ENCODE measurements at places on chromosomes 2 and 18.

DNA sequence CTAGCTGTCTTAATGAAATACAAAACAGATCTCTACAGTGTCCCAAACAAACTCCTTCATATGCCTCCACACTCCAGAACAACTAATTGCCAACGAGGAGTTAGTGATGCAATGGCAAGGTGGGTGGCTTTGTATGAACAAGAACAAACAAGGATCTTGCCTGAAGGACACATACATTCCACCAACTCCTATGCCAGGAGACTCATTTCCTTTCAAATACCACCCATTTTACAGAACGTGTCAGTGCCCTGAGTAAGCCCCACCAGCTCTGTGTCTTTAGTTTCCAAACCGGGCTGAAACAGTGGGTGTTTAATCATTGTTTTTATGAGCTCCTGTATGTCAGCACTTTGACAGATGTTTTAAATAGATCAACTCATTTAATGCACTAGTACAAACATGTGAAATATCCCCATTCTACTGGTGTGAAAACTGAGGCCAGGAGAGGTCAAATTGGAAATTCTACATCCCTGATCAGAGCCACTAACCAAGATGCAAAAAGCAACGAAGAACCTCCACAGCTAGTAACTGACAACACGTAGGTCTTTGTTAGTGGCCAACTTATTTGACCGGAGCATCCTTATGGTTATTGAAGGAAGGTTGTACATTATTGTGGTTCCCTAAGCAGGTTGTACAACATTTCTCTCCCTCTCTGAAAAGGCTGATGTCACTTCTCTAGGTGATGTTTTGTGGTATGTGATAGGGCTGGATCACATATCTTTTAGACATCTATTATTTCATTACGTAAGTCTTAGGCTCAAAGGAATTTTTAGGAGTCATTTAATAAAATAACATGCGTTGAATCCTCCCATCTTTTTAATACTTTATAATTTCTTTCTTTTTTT, 534.9 kb upstream of the TNP1 start:
- DNase-seq, result no peak

- DNase-seq, result no peak
These were observed 296.2 kb upstream of the SPRED2 start for GRCh38 chr2:65728477-65729180.

DNA sequence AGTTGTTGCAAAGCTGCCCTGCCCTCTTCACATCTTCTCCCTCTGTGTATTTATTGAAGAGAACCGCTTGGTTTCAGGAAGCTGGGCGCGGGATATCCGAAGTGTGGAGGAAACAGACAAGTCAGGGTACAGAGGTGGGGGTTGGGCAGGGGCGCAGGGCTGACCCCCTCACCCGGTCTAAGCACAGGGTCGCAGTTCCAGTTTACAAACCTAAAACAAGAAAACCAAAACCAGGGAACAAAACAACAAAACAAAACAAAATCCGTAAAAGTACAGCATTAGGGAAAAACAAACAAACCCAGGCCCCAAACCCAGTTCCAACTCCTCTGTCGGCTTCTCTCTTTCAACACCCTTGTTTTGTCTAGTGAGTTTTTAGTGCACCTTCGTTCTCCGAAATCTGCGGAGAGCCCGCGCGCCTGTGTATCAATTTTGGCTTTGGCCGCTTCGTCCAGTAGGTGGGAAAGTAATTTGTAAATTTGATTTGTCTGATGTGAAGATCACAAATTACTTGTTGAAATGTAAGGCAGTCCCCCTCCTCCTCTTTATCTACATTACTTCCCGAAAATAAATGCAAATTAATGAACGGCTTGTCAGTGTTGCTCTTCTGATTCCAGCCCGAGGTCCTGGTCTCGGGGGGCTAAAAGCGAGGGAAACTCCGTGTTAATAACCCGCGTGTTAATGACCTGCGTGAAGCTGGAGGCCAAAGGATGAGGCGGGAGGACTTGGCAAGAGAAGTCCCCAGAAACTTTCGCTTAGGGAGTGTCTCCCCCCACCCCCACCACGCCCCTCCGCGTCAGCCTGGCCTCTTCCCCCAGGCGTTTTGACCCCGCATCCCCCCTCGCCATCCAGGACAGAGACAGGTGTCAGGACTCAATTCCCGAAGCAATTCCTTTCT, 6.9 kb downstream of the OTX1 start:
- DNase-seq, result no peak

DNA sequence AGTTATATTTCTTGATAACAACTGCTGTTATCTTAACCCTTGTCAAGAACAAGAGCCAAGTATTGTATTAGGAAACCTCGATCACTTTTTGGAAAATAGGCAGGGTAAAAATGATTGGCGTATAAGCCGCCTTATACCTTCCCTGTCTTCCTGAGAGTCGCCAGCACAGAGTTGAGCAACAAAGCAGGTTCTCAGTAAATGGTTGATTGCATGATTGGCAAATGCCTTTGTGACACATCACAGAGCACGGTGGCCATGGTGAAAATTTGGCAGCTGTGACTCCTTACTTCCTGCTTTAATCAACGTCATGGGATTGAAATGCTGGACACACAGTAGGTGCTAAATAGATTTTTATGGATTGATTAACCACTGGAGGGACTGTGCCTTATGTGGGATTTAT, 3.9 kb upstream of the KLHL29 start:
- DNase-seq, result no peak

- DNase-seq, result no peak
These were observed 52.8 kb downstream of the SLC35F5 start for GRCh38 chr2:113703386-113704299.

DNA sequence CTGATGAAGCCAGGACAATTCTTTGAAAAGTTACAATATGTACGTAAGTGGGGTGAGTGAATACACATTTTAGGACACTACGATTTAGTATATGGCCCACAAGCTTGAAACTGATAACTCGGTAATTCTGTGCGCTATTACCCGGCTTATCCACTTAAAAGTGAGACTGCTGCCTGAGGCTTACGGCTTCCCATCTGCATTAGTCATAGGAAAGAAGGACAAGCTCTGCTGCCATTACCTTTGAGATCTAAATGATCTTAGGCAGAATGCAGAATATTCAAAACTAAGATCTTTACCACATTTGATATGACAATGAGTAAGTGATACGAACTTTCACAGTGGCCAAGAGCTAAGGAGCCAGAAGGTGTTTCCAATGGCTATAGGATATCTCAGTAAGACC, 133.3 kb downstream of the GAREM1 start:
- DNase-seq, result no peak

GRCh38 chr2:14941151-14941631, 308.7 kb downstream of the LRATD1 start:
- DNase-seq, result no peak

Data from activated naive CD8-positive, alpha-beta T cell treated with anti-CD3 and anti-CD28 coated beads, Interleukin-2, amount 50 U/mL, for 16 hours (primary cell).